ENCODE measurements at places on chromosomes 7 and 10.

- DNase-seq: peak; percentile 26
Observed at GRCh38 chr7:93715234-93715633, 140.7 kb upstream of the CALCR start.

DNA sequence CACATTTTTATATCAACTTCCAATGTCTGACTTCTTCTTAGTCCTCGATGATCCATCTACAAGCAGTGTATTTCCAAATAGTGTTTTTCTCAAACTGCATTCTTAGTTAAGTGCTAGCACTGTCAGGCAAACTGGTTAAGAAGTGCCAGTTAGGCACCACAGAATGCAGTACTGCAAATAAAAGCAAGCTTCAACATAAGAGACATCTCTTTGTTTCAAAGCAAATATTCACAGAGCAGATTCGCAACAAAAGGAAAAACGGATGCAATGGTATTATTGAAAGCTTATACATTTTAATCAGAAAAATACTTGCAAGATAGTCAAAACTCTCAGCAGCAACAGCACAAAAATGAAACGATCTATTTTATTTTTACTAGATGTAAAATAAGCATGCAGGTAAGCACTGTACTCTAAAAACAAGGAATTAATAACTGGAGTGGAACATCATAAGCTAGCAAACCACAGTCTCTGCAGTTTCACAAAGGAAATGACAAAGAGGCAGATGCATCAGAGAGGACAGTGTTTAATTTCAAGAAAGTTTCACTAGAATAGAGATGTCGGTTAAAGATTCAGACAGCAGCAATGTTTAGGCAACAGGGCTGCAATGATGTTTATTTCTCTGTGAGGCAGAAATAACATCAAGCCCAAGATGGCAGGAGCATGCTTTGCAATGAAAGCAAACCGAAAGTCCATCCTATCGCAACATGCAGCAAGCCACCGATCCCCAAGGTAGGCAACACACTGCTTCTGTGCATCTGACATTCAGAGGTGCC lies 82.0 kb downstream of the FGFR2 start:
- no peak for DNase-seq

DNA sequence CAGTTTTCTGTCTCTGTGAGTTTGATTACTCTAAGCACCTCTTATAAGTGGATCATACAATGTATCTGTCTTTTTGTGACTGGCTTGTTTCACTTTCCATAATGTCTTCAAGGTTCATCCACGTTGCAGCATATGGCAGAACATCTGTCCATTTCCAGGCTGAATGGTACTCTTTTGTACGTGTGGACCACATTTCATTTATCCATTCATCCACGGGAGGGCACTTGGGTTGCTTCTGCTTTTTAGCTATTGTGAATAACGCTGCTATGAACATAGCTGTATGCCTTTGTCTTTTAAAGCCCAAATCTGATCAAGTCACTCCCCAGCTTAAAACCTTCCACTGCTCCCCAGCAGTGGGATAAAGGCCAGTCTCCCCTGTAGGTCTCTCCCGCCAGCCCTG lies 31.5 kb downstream of the EGFR start:
- no peak for DNase-seq

DNA sequence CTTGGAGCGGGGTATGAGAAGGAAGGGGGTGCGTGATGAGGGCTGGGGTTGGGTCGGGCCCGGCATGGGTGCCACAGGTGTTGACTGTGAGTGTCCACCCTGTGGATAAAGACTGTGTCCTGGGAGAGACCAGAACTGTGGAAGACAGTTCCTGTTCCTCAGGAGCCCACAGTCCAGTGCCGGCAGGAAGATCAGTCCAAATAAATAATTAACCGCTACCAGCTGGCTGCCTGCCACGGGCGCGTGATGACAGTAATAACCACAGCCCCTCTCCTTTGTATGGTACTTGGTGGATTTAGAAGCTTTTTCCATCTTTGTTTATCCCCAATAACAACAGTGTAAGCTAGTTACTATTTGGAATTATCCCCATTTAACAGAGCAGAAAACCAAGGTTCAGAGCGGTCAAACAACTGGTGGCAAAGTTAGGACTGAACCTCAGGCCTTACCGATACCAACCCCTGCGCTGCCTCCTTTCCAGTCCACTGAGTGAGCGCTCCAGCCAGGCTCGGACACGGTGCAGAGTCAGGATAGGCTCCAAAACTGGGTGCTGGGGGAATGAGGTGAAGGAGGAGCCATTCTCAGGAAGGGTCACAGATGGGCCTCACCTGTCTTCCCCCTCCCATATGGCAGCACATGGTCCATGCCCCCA lies 5.1 kb downstream of the ZMIZ1 start:
- peak; percentile 58 for DNase-seq

GRCh38 chr10:15158972-15159371 lies 9.5 kb downstream of the NMT2 start:
- no peak for DNase-seq

DNA sequence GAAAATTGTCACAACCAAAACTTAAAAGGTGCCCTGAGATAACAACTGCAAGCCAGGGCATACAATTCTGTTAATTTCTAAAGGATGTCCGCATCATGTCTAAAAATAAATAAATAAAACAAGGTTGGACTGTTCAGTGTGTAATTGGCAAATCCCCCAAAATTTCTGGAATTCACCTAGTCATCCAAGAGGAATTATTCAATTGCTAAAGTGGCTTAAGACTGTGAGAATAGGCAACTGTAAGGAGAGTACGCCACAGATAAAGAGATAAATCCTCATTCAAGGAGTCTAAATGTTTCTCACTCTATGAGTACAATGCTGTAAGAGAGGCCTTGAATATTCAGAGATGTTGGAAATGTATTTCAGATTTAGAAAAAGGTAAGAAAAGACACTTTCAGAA lies 37.2 kb downstream of the PIK3AP1 start:
- DNase-seq: no peak

- no peak for DNase-seq
Observed at GRCh38 chr10:64093946-64094535, 572.8 kb downstream of the REEP3 start.
